ENCODE measurements at places on chromosomes 2 and 18. TPM values are rescaled to one million over a fixed set of nuclear protein-coding genes. Genes with fewer than 3 reads are reported as not detected.

Gene LIMS3
- 2.1 TPM for total RNA-seq

Gene RNF25
- 27.9 TPM for total RNA-seq

Gene CABYR
- total RNA-seq: 19.6 TPM

Gene GCG
- total RNA-seq: not detected

Gene KCNS3
- total RNA-seq: 2.8 TPM

Gene PCARE
- 0.23 TPM for total RNA-seq

All from diencephalon (tissue), 1 donor.